CD4-positive, alpha-beta T cell treated with Interleukin-15 for 1 hour (primary cell): ENCODE measurements at places on chromosomes 11 and 22.

GRCh38 chr11:20759541-20759940 lies 90.2 kb downstream of the NELL1 start:
- DNase-seq, result no peak

GRCh38 chr11:43399983-43400630 lies 41.4 kb downstream of the TTC17 start:
- no peak for DNase-seq

DNA sequence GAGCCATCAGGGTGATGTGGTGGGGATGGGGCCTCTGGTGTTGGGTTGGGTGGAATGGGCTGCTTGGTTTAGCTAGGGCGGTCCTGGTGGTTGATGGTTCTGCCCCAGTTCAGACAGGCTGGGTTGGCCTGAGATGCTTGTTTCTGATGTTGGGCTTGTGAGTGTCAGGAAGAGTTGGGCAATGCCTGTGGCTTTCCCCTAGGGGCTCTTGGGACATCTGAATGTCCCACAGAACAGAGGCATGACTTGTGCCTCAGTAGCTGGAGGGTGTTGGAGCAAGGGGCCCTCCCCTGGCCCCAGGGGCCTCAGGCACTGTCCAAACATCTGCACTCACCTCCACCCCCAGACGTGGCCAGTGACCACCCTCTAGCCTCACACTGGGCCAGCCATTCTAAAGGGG lies 14.0 kb upstream of the CTSD start:
- DNase-seq, result peak; percentile 41

DNA sequence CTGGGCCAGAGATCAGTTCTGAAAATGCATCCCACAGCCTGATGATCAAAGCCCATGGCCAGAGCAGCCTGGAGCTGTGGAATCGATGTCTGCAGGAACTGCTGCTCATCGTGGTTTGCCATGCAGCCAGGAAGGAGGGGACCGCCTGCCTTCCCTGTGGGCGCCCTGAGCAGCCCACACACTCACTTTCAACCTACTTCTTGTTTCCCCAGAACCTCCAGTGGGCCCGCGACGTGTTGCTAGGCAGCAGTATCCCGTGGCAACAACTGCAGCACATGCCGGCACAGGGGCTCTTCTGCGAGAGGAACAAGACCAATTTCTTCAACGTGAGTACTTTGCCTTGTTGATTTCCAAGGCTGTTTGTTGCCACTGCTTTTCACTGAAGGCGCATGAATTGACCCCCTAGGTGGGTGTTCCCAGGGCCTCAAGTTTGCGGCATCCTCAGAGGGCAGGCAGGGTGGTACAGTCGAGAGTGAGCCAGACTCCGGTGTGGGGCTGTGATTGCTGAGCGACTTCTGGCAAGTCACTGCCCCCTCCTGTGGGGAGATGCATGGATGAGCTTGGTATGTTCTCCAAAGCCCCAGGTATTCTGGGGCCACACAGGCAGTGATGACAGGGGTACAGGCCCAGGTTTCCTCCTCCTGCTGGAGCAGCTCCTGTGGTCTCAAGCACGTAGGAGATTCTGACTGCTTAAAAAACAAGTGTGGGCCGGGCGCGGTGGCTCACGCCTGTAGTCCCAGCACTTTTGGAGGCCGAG lies 47.0 kb upstream of the SUSD2 start:
- peak; percentile 84 for DNase-seq

GRCh38 chr11:131043251-131043650 lies 127.0 kb upstream of the SNX19 start:
- DNase-seq, result no peak

DNA sequence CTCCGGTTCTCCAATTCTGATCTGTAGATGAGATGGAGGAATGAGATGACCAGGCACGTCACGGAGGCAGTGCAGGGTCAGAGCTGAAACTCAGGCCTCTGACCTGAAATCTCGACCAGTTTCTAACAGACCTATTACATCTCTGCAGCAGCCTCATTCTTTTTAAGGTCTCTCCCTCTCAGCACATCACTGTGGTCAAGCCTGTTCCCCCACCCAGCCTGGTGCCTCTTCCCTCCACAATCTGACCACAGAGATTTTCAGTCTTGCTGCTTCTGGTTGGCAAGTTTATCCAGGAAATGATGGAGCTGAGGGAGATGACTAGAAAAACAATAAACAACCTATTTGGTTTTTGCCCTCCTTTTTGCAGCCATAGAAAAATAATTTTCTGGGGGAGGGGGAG lies 9.5 kb downstream of the GRAMD1B start:
- DNase-seq, result no peak

- DNase-seq, result peak; percentile 44
Measured at GRCh38 chr22:46058091-46058420, 81.1 kb upstream of the WNT7B start.

DNA sequence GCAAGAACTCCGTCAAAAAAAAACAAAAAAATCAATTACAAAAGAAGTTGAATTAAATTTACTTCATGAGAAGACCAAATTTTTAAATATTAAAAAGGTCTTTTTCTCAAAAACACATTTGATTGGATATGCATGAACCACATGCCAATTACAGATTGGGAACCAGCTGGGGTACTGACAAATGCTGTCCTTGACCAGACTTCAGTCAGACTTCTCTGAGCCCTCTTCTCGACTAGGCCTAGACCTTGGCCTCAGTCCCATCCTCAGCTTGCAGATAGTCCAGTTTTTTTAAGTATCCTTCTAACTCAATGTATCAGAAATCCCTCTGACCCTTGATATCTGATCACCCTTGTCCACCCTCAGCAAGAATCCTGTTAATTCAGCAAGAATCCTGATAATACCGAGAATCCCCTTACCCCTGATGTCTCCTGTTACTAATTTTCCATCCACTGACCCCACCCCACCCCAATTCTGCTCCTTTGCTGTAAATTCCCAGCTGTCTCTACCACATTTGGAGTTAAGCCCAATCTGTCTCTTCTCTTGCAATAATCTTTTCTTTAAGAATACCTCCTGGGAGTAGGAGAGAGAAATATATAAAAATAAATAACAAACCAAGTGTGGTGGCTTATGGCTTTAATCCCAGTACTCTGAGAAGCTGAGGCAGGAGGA lies 30.9 kb downstream of the OR4D9 start:
- no peak for DNase-seq

- DNase-seq, result no peak
Measured at GRCh38 chr22:47606426-47606825, 844.0 kb downstream of the TBC1D22A start.

GRCh38 chr11:128627666-128628324 lies 40.4 kb upstream of the ETS1 start:
- DNase-seq, result peak; percentile 58

DNA sequence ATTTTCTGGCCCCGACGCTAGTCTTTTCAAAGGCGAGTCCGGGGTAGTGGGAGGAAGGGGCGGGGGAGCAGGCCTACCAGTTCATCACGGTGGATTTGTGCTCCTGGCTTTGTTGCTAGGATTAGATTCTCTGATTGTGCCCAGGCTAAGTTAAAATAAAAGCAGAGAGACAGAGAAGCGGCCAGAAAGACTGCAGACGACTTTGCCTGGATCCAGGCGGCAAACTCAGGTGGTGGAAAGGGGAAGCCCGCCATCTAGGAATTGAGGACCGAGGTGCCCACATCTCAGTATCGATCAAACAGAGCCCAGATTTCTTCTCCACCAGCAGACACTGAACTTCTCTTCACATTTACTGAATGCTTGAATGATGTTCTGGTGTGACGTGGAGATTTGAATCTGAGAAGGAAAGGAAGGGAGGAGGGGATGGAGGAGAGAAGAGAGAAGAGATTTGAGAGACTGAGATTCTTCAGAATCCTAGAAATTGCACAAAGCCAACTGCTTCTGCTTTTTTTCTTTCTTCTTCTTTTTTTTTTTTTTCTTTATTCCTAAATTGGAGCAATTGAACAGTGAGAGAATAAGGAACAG lies 2.7 kb downstream of the FAT3 start:
- no peak for DNase-seq

GRCh38 chr11:13465909-13466371 lies 2.9 kb upstream of the BTBD10 start:
- DNase-seq, result no peak

GRCh38 chr11:17778956-17779860 lies 44.6 kb downstream of the KCNC1 start:
- no peak for DNase-seq

DNA sequence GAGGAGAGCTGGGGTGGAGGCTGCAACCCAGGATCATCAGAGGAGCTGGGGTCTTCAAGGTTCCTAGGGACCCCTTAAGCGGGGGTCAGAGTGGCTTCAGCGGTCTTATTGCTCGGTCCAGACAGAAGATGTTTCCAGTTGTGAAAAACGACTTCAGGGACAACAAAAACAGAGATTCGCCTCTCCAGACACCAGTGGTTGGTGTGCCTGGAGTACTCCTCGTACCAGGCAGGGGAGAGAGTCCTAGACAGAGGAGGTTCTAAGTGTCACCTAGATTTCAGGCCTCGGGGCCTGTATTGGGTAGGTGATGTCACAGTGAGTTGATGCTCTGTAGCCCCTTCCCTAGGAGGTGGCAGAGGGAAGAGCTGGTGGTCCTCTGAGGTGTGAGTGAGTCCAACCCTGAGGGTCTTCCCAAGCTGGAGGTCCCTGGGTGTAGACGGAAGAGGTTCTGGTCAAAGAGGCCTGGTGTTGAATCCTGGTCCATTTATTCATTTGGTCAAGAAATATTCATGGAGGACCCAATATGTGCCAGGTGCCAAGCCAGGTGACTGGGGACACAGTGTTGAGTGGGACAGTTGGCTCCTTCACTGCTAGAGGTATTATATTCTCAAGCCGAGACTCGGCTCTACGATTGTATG lies 4.4 kb upstream of the IGLL5 start:
- no peak for DNase-seq

GRCh38 chr22:37887584-37888378 lies 18.3 kb upstream of the MICALL1 start:
- DNase-seq, result no peak

GRCh38 chr11:80281194-80281593 lies 840.4 kb upstream of the TENM4 start:
- no peak for DNase-seq

DNA sequence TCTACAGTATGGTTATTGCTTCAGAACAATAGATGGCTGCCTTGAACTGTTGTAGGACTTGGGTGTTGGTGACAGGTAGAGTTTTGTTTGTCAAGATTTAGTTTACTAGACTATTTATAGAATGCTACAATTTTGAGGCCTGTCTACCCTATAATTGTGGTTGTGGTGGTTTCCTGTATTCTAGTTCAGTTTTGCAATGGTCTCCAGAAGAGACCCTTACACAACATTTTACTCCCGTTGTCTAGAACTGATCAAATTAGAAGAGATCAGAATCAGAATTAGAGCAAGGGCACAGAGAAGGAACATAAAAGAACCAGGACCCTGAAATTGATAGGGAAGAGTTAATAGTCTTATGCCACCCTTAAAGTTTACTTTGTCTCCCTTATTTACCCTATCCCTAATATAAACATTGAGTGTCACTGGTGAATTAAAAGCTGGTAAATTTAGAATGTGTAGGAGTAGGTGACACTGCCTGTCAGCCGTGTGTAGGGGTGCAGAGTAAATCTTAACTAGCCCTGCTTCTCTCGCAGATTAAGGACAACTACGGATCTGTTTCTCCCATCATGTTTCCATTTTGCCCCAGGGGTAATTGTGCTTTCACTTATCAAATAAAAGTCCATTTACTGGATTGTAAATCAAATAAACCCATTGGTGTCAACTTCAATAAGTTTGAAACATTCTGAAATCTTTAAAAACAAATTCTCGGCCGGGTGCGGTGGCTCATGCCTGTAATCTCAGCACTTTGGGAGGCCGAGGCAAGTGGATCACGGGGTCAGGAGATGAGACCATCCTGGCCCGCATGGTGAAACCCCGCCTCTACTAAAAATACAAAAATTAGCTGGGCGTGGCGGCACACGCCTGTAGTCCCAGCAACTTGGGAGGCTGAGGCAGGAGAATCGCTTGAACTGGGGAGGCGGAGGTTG lies 10.9 kb upstream of the PHLDB1 start:
- DNase-seq, result no peak

GRCh38 chr11:64337538-64338249 lies 2.3 kb upstream of the CCDC88B start:
- DNase-seq, result no peak

DNA sequence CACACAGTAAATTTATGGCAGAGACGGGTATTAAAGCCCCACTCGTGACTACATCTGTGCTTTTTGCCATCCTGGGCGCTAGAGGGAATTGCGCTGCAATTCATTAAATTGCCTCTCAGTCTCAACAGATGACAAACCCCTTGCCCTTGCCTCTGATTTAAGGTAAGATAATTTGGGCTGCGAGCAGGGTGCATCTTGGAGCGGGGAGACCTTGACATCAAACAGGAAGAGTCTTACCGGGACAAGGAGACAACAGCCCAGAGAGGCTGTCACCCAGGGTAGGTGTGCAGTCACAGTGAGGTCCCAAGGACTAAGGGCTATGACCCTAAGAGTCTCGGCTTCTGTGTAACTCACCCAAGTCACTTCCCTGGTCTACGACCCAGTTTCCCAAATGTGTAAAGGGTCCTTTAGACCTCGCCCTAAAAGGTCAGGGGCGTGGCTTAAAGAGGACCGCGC lies 449 bp upstream of the TOM1 start:
- no peak for DNase-seq

- DNase-seq, result no peak
Measured at GRCh38 chr22:37726241-37726887, 29.5 kb downstream of the TRIOBP start.

DNA sequence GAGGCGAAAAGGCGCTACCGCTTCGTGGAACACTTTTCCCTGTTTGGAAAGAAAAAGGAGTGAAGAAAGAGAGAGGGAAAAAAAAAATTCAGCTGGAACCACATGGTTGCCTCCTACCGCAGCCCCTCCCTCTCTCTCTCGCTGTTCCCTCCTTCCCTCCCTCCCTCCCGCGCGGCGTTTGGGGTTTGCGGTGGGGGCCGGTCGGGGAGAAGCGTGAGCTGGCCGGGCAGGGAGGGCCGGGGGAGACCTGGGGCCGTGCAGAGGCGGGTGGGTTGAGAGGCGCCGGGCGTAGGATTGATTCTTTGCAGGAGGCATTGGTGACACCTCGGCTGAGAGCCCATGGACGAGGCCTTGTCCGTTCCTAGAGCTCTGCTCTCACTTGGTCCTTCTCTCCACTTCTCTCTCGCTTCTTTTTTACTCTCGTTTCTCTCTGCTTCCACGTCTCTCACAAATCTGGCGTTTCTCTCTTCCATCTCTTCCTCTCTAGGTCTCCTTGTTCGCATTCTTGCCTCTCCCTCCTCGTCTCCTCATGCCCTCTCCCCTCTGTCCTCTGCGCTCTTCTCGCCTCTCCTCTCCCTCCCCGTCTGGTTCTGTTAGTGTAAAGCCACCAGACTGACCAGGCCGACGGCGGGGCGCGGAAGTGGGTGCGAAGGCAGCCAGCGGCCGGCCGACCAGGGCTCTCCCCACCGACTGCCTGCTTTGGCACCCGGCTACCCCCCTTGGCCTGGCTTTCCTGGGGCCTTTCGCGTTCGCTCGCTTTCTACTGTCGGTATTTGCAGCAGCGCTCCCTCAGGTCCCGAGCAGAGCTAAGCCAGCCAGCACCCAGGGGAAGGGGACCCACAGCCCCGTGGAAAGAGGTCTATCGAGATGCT lies at the start of gene CLMP:
Gene CLMP, minus strand, starts transcription at position 61 of the 872 bp plus-strand sequence. CDS start 308 bp downstream, outside the sequence.
- DNase-seq, result no peak

DNA sequence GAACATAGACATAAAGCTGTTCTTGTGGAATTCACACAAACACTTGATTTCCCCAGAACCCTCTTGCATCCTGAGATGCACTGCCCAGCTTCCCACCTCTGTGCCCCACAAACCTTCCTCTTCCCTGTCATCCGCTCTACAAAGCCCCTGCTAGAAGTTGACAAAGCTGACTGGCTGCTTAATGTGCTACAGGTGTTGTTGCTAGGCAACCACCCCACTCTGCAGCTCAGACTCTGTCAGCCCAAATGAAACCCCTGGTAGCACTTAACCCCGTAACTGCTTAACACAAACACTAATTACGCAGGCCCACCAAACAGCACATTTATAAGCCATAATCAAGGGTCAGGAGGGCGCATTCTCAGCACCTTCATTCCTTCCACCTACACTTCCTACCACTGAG lies 172.0 kb upstream of the CADM1 start:
- DNase-seq, result no peak
